Ascending aorta (tissue), 2 donors: ENCODE measurements at places on chromosomes 4 and X. TPM values are rescaled to one million over a fixed set of nuclear protein-coding genes. Genes with fewer than 3 reads are reported as not detected.

DNA sequence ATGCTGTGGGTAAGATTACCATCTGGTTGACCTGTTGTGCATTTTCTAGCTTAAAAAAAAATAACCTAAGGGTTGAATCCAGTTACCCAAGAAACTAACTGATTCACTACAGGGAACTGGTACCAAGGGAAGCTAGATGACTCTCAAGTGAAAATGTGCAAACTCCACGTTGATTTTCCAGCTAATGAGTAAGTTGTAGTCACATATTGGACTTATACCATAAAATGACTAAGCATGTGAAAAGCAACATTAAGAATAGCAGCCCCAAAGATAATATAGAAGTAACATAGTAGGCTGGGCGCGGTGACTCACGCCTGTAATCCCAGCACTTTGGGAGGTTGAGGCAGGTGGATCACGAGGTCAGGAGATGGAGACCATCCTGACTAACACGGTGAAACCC, 270.9 kb downstream of the SPRY1 start:
- no peak for DNase-seq

Gene ZFYVE28
- 12.3 TPM for total RNA-seq

Gene AREG
- 4.0 TPM for total RNA-seq

GRCh38 chrX:30787012-30787411, 102.0 kb downstream of the TAB3 start:
- no peak for DNase-seq

Gene PRPS2
- 46.2 TPM for total RNA-seq

Gene POF1B
- total RNA-seq, result 0.21 TPM

DNA sequence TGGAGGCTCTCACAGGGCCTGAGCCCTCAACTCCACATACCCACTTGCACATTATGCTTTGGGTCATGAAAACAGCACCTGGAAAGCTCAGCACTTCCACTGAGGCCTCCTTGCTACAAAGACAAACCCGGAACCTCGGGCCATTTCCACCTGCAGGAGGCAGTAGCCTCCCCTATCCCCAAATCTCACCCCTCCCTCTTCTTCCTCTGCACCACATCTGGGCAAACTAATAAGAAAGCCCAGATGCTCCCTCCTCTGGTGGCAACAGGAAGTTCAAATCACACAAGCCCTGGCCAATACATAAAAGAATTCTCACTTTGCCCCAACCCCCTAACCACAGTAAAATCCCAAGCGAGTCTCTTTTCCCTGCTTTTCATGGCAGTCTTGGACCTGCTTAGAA, 136.4 kb downstream of the MAPK10 start:
- no peak for DNase-seq

DNA sequence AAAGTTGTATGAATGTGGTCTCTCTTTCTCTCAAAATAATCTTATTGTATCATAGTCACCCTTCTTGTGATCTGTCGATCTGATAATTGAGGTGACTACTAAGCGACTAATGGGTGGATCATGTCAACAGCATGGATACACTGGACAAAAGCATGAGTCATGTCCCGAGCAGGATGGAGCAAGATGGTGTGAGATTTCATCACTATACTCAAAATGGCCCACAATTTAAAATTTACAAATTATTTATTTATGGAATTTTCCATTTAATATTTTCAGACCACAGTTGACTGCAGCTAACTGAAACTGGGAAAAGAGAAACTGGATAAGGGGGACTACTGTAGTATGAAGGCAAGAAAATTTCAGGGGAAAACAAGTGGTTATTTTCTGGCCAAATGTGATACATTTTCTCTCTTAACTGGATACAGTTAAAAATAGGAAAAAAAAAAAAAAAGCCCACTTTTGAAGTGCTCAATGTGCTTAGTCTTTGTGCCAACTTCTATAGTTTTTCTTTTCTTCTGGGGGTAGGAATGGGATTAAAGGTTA, 25.3 kb downstream of the FAM241A start:
- DNase-seq, result no peak

DNA sequence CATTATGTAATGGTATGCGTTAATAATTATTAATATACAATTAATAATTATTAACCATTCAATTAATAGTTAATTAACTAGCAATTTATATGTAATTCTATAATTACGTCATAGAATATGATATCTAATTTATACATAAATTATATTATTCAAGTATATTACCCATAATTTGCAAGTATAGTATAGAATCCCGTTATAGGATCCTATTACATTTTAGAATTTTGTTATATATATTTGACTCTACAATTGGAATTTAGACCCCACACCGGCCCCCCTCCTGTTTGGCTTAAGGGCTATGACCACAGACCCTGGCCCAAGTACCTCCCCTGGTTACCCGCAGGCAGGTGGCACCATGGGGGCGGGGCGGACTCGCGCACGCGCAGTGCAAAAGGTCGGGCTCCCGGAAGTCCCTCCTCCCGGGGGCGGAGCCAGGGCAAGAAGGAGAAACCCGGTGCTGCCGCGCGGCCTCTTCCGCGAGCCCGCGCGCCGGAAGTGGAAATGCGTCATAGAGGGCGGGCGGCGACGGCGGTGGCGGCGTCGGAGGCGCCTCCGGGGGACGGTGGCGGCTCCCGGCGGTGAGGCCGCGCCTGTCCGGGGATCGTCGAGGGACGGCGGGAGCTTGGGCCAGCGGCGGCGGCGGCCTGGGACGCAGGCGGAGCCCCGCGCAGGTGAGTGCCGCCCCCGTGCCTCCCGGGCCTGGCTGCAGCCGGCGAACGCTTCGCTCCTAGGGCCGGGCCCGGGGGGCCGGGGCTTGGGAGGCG, at the start of gene AKAP17A:
AKAP17A (plus strand) TSS at position 503 of the 761 bp plus-strand sequence. CDS start 1,859 bp downstream, outside the sequence.
- DNase-seq, result peak; percentile 80

- no peak for DNase-seq
Measured at GRCh38 chr4:121861426-121861825, 8.8 kb downstream of the BBS7 start.

DNA sequence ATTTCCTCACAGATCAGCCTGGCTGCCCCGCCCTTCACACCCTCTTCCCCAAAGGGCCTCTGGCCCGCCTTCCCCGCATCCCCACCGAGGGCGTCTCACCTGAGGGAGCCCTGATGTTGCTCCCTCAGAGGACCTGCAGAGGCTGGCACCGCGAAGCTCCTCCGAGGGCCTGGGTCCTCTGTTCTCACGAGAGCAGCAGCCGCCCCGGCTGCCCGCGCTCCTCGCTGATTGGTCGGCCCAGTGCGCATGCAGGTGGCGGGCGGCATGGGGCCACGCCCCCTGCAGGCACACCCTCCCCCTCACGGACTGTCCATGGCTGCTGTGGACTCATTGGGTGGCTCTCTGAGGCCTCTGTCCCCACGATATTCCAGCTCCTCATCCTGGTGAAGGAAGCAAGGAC, at the start of gene FAM9C:
FAM9C (minus strand) TSS at position 180 of the 400 bp plus-strand sequence. CDS start 831 bp downstream, outside the sequence.
- no peak for DNase-seq

GRCh38 chr4:56619160-56619559, 61.9 kb downstream of the HOPX start:
- DNase-seq, result no peak

Gene OPRPN
- not detected for total RNA-seq

Gene MAGEA2B
- total RNA-seq, result not detected

DNA sequence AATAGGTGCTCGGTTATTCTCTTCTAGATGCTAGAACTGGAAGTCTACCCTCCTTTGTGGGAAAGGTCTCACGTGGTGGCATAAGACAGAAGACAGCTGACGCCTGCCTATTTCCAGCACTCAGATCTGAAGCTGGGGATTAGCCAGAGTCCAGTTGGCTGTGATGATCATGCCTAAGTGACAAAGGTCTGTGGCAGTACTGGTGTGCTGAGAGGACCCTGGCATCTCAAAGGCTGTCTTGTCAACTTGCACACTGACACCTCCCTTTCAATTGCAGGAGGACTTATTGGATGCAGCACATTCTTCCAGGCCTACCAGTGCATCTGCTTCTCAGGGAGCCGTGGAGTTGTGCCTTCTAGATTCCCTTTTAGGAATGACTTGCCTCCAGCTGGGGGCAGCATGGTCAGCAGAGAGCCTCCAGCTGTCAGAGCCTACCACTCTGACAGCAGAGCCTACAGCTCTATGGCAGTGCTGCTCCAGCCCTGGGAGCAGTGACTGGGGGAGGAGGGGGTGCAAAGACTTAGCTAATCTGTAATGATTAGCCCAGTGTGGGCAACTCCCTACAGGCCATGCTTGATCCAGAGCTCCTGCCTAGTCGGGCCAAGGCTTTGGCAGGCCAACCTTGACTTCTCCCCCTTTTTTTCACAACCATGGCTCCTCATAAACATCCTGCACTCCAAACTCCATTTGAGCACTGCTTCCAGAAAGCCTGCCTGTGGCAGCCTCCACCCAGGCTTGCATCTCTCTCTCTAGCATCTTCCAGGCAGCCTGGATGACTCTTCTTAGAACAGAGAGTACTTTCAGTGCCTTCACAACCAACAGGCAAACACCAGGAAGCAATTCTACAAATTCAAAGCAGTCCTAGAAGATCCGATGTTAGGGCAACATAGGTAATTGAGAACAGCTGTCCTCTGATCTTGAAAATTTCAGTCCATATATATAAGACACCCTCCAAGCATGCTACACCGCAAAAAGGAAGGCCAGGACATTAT, 13.8 kb upstream of the FGFBP2 start:
- no peak for DNase-seq

DNA sequence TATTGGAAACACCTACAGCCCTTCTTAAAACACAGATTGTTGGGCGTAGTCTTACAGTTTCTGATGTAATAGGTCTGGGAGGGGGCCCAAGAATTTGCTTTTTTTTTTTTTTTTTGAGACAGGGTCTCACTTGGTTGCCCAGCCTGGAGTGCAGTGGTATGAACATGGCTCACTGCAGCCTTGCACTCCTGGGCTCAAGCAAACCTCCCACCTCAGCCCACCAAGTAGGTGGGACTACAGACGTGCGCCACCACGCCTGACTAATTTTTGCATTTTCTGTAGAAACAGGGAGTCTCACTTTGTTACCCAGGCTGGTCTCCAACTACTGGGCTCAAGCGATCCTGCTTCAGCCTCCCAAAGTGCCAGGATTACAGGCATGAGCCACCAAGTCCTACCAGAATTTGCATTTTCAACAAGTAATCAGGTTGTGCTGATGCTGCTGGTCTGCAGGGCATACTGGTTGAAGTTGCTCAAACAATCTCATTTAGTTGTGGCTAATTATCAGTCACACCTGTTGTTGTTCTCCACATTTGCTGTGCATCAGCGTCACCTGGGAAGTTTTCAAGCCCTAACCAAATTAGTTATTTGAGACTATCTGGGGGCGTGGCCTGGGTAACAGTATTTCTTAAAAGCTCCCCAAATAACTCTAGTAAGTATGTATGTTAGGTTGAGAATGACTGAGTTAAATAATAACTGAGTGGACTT, 14.0 kb downstream of the TMEM154 start:
- DNase-seq, result no peak

DNA sequence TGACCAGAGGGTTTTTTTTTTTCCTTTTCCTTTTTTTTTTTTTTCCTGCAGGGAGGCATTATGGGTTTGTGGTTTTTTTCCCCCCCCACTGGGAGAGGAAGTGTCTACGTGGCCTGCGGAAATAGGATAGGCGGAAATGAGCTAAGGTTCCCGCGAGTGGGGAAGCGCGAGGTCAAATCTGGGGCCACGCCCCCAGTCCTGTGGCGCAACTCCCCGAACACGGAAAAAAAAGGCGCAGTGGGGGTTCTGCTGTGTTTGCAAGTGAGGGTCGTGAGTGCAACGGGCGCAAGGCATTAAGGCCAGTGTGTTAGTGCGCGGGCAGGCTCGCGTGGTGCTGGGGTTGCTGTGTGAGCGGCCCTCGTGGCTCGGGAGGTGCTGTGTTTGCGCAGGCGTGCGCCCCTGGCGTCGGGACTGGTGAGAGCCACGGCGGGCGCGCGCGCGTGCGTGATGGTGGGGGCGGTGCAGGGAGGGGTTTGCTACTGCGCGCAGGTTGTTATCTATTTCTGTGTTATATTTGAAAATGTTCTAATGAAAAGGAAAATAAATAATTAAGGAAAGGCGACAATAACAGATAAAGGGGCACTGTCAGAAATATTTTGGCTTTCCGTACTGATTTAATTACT, 685 bp upstream of the MORF4L2 start:
- peak; percentile 51 for DNase-seq

DNA sequence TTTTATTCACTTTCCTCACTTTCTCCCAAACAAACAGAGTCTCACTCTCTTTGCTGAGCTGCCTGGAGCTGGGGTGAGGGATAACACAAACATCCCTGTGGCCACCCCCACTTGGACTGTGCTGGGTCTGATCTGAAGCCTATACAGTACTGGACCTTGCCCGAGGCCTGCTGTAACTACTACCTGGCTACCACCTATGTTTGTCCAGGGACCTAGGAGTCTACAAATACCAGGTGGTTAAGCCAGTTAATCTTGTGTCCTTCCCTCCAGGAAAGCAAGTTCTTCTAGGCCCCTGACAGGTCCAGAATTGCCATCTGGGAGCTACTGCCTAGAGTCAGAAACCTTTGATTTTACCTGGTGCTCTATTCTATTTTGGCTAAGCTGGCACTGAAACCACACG, 87.3 kb downstream of the RTL3 start:
- DNase-seq, result no peak

Gene CENPVL1
- total RNA-seq, result not detected

GRCh38 chr4:34939073-34939472, 1305.2 kb downstream of the ARAP2 start:
- no peak for DNase-seq

DNA sequence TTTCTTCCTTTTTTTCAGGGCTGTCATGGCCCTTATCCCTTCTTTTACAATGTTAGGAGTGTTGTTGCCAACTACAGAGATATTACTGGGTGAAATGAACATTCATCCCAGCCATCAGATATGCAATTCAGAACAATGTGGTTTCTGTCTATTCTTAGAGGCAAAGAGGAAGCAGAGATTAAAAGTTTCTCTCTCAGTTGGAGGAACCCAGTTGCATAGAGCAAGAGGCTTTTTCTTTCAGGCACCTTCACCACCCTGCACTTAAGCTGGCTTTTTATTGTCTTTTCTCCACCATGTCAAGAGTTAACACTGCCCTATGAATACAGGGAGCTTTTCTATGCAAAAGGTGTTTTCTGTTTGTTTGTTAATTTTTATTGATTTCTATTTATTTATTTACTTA, 1559.6 kb upstream of the IGFBP7 start:
- DNase-seq, result no peak

GRCh38 chr4:74408639-74409038, 36.3 kb upstream of the AREG start:
- no peak for DNase-seq

- no peak for DNase-seq
Measured at GRCh38 chr4:153020457-153020856, 84.3 kb downstream of the FHDC1 start.

DNA sequence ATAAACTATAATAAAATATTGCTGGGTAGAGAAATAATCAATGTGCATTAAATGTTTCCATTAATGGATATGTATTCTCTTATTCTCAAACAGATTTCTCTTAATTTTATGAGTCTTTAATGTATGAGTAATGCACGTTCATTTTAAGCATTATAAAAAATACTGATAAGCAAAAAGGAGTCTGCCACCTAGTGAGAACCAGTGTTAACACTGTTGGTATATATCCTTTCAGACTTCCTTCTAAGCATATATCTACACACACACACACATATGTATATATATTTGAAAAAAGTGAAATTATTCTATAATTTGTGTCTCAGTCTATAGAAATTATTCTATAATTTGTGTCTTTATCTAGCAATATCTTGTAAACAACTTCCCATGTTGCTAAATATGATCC, 49.9 kb upstream of the MTMR1 start:
- DNase-seq, result no peak
